GM03348 (cell line): ENCODE measurements at places on chromosomes 3 and 15.

- DNase-seq = no peak
These were observed 94.2 kb upstream of the IL12A start for GRCh38 chr3:159894386-159894785.

- no peak for DNase-seq
These were observed 78.0 kb upstream of the RARB start for GRCh38 chr3:25349828-25350724.

DNA sequence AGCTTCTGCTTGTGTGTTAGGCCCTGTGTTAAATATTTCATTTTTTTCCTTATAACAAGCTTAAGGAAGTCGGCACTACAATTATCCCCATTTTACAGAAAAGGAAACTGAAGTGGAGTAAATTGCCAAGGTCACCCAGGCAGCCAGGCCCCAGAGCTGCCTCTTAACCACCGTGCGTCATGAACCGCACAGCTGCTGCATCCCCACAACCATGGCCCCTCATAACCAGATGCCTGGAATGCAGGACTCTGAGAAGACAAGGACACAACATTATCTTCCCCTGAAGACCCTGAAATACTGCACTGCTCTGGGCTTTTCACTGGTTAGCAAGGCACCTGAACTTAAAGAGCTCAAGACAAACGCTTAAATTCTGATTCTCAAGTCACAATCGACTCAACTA, 14.6 kb downstream of the LRIG1 start:
- peak; percentile 34 for DNase-seq

GRCh38 chr3:4938281-4938982, 40.8 kb upstream of the BHLHE40 start:
- no peak for DNase-seq

- DNase-seq = no peak
These were observed 46.0 kb upstream of the GLCE start for GRCh38 chr15:69114331-69114928.

DNA sequence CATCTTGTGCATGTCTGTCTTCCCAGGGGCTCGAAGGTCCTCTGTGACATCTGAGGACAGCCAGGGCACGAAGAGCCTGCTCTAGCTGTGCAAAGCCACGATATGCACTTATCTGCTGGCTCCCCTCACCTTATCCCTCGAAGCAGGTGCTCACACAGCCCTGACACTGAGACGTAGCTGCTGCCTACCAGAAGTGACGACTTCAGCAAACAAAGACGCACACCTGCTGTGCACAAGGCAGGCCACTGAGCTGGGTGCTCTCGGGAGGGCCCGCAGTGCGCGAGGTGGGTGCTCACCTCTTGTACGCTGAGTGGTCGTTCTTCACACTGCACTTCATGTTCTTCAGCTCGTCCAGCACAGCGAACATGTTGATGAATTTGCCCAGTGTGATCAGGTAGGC, 37.3 kb downstream of the CYFIP1 start:
- DNase-seq = no peak

DNA sequence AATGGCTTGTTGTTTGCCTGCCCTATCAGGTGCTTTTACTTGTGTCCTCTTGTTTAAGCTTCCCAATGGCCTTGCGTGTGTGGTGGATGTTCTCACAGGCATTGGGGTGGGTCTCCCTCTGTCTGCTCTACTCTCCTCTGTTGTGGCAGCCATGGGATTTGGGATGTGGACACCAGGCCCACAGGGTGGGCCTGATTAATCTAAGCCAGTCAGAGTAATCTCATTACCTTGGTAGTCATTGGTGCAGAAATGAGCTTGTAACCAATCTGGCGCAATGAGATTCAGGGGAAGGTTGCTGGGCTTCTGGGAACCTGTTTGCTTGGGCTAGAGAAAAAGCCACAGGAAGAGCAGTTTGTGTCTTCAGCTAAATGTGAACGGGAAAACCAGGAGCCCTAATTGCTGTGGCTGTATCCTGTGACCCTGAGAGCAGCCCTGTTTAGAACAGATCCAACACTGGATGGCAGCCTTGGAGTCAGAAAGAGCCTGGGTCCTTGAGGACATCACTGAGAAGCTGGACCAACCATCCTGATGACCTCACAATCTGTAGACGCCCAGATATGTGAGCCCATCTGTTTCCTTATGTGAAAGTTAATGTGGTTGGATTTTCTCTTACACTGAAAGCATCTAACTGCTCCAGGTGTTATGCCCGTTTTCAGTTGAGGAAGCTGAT, 157.3 kb upstream of the UBE2E1 start:
- DNase-seq = peak; percentile 44

- no peak for DNase-seq
These were observed 55.5 kb upstream of the CMTM7 start for GRCh38 chr3:32336113-32336498.

DNA sequence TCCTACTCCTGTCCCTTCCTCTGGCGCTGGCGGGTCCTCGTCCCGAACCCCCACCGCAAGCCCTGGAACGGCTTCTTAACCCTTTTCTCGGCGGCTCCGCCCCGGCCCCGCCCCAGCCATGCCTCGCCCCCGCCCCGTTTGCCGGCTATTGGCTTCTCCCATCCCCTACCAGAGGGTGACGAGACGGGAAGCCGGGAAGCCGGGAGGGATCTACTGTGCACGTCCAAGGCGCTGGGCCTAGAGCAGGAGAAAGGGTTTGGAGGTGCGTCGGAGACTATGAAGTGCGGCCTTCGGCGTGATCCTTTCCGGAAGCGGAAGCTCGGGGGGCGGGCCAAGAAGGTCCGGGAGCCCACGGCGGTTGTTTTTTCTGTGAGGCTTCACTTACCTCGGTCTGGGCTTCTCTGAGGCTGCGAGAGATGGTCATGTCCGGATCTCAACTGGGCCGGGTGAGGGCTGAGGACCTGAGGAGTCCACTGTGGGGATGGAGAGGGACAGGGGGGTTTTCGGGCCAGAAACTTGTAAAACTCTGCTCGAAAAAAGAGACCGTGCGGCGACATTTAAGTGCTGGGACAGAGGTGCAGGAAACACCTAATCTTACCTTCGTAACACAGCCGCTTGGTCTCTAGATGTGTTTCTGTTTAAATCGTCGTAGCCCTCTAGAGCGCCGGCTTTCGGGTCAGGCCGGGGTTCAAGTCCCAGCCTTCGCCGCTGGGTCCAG, 21.4 kb downstream of the ROPN1B start:
- DNase-seq = peak; percentile 79

GRCh38 chr3:31235062-31235700, 297.5 kb upstream of the STT3B start:
- DNase-seq = no peak

DNA sequence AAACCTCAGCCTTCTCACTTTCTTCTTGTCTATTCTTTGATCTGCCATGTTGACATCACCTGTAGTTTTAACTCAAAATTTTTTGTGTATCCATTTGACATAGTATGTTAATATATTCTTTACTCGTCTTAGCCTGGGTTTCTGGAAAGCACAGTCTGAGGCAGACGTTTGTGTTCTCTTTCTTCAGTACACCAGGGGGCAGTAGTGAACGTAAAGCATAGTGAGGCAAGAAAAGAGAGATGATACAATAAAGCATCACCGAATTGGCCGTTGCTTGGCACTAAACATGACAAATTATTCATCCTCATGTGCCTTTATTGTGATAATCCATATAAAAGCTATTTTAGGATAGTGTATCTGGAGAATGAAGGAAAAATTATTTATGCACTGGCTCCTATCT, 141.0 kb upstream of the MYRIP start:
- peak; percentile 57 for DNase-seq

DNA sequence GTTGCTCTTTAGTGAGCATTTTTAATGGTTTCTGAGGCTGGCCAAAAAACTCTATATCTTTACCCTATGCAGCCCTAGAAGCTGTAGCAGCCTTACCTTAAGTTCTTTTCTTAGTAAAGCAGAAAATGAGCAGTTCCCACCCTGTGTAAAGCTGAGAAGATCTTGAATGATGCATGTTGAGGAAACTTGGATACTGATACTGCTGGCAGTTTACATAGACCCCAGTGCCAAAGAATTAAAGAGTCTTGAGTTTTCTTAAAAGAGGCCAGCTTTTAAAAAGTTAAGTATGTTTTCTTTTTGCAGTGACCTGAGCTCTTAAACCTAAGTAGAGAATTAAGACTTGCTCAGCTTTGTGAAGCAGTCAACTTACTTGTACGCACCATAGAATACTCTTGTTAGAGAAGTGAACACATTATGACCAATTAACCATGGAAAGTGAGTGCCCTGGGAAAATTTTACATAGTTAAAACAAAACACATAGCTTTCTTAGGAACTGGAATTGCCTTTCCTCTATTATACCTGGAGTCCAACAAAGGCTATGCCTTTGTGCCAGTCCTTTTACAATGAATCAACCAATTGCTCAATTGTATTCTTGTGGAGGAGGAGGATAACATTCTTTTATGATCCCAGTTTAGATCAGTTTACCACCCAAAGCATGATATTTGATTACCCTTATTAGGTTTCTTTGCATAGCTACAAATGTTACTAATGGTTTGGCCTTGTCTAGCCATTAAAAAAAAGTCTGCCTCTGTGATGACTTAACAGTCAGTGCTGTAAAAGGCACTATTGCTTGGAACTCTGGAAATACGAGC, 28.4 kb downstream of the PLS1 start:
- no peak for DNase-seq

- no peak for DNase-seq
These were observed 399.4 kb upstream of the ATP11B start for GRCh38 chr3:182393830-182394367.

DNA sequence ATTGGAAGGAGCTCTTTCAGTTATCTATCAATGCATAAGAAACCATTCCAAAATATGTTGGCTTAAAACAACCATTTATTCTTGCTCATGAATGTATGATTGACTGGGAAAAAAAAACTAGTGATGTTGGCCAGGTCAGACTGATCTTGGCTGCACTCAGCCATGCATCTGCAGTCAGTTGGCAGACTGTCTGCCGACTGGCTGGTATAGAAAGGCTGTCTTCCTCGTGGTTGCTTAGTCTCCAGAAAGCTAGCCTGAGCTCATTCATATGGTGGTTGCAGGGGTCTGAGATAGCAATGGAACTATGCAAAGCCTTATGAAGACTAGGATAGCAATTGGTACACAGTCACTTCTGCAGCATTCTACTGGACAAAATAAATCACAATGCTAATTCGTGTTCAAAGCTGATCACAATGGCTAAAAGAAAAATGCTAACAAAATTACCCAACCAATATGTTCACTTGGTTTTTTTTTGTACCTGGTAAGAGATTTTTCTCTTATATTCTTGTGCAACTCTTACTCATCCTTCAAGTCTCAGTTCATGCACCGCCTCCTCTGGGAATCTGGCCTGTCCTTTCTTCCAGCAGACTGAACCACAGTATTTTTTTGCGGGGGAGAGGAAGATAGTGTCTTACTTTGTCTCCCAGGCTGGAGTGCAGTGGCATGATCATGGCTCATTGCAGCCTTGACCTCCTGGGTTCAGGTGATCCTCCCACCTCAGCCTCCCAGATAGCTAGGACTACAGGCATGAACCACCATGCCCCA, 126.8 kb downstream of the KCNAB1 start:
- no peak for DNase-seq

GRCh38 chr15:45499426-45499825, 23.1 kb downstream of the SLC30A4 start:
- DNase-seq = peak; percentile 51

DNA sequence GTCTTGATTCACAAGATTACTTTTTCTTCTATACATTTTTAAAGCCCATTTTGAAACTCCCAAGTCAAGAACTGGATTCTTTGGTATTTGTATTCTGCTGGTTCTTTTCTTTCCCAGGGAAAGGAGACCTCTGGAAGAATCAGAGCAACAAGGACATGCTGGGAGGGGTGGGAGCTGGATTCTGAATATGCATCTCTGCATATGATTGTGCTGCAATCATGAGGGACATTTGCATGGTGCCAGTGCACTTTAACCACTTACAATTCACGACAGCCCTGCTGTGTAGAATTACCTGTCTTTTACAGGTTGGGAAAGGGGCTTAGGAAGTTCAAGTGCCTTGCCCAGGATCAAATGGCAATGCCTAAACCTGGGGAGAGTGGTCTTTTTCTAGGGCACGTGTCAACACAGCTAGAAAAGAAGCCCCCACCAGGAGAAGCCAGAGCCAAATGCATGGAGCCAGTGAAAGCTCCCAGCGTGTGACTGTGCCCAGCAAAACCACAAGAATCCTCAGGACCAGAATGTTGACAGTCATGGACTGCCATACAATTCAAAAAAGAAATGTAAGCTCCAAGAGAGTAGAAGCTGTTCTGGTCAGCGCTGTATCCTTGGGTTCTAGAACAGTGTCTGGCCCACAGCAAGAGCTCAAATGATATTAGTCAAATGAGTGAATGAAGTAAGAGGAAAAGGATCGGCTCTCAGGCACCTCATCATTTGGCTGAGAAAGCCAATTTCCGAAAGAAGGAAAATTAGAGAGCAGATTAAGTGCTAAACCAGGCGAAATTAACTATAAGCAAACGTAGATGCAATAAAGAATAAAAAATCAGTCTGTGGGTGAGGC, 84.5 kb upstream of the MEF2A start:
- no peak for DNase-seq

DNA sequence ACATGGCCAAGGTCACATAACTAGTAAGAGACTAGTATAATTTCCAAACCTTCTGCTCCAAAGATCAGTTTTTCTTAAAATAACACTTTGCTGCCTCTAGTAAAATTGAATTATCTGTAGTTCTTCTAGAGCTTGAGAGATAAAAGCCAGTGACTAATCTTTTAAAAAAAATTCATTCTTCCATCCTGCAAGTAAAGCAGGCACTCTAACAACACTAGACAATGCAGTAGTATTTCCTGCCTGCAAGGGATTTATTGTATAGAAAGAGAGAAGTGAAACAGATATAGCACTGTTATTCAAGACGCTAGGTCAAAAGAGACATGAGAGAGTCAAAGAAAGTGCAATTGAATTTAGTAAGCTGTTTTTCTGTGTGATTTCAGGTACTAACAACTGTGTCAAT, 159.5 kb upstream of the TBC1D5 start:
- DNase-seq = no peak

GRCh38 chr3:59481776-59482400, 432.1 kb upstream of the CFAP20DC start:
- DNase-seq = no peak

DNA sequence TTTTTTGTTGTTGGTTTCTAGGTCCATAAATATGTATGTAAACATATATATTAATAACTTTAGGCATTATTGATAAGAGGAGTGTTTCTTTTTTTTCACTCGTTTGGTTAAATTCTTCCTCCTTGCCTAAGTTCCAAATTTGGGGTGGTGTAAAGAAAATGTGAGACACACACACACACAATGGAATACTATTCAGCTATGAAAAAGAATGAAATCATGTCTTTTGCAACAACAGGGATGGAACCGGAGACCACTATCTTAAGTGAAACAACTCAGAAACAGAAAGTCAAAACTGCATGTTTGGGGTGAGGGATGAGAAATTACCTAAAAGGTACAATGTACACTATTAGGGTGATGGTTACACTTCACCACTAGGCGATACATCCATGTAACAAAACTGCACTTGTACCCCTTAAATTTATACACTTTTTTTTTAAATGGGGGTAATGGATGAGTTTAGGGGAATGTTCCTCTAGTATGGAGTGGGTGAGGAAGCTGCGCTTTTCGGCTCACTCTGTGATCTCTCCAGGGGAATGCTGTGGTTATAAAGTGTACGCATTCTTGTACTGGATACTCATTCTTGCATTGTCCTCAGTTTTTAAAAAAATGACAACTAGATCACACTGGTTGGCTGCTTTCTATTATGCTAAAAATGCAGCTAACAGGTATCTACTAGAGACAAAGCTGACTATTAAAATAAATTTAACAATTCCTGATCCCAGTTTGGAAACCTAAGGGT, 50.8 kb upstream of the PPARG start:
- no peak for DNase-seq

- DNase-seq = peak; percentile 42
These were observed 75.8 kb upstream of the LEKR1 start for GRCh38 chr3:156750191-156750873.
